ENCODE measurements at places on chromosomes 4 and X.

DNA sequence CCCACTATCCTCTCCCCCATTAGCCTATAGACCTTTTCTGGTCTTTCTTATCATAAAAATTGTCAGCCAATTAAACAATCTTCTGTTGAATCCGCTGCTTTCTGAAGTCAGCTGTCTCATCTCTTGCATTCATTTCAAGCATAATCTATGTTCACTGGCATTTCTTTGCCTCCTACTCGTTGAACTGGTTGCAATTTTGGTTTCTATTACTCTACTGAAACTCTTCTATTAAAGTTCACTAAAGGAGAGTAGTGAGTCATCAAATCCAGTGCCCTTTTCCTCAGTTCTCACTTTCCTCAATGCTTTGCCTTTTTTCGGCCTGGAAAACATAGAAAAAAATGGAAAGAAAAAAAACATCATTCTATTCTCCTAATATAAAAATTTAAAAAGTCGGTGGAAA lies 23.9 kb upstream of the CXCL13 start:
- no peak for ATAC-seq

GRCh38 chr4:48914311-48914710 lies 7.7 kb upstream of the OCIAD2 start:
- ATAC-seq: no peak

DNA sequence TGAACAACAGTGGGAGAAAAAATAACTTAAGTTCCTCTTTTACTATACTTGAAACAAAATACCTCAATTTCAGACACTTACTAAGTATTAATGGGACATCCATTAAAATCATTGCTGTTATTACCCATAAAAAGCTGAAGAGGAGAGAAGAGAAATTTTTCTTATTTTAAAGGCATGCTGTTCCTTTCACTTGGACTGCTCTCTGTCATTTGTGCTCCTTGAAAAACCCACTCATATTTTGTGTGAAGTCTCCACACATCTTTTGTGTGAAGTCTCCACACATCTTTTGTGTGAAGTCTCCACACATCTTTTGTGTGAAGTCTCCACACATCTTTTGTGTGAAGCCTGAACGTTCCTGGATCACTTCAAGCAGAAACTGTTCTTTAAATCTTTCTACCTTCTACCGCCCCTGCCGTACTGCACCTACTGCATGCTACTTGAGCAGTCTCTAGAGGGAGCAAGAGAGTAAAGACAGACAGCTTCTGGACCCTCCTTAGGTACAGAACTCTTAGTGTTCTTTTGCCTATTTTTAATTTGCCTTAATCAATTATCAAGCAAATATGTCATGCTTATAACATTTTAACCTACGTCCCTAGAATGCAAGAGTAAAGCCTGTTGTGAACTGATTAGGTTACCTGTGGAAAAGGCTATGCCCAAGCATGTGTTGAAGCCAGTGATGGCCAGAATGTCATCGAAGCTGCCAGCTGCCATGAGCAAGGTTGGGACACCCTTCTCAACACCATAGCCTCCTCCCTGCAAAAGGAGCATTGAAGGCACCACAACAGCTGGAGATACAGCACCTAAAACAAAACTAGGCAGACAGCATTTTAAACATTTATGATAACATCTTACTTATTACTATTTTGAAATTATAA lies 27.1 kb upstream of the SLC9B1 start:
- peak; percentile 96 for ATAC-seq

GRCh38 chrX:45596188-45596808 lies 395.6 kb upstream of the DIPK2B start:
- ATAC-seq: peak; percentile 46

DNA sequence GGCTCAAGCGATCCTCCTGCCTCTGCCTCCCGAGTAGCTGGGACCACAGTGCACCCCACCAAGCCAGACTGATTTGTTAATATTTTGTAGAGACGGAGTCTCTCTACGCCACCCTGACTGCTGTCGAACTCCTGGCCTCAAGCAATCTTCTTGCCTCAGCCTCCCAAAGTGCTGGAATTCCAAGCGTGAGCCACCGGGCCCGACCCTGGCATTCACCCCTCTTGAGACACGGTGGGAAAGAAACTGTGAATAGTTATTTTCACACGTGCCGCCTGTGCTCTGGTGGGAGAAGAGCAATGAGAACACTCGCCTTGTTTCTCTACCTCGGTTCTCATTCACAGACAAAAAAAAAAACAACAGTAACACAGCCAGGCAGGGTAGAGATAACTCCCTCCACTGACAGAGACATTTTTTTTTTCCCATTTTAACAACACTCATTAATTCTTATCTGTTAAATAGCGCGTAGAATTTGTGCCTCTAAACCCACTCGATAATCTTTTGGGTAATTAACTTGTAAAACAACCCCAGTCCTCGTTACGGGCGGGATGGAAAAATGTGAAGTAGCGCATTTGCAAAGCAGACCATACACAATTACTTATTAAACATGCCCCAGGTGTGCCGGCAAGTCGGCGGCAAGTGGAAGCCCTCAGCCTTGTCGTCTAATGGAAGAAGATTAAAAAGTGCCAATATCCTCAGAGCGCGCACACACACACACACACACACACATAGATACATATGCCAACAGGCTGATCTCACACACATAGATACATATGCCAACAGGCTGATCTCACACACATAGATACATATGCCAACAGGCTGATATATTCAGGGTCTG lies 103.3 kb downstream of the DHRSX start:
- ATAC-seq: peak; percentile 68

DNA sequence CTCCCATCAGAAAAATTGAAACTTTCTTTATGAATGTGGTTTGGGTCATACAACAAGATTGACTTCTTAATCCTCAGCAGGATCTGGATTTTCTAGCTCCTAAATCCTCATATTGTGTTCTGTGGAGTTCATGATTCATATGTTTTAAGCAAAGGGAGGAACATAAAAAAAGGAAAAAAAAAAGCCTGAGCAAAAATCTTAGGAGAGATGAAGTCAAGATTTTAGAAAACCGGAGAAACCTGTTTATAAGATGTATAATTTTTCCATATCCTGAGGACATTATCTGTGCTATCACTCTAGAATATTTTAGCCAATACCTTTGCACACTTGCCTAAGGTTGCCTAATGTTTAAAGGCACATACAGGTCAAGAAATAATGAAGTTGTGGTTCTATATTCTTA lies 7.0 kb upstream of the EREG start:
- no peak for ATAC-seq

GRCh38 chrX:84363051-84363450 lies 139.2 kb downstream of the HDX start:
- ATAC-seq: no peak

- no peak for ATAC-seq
Measured at GRCh38 chr4:93960916-93961315, 132.4 kb downstream of the ATOH1 start.

DNA sequence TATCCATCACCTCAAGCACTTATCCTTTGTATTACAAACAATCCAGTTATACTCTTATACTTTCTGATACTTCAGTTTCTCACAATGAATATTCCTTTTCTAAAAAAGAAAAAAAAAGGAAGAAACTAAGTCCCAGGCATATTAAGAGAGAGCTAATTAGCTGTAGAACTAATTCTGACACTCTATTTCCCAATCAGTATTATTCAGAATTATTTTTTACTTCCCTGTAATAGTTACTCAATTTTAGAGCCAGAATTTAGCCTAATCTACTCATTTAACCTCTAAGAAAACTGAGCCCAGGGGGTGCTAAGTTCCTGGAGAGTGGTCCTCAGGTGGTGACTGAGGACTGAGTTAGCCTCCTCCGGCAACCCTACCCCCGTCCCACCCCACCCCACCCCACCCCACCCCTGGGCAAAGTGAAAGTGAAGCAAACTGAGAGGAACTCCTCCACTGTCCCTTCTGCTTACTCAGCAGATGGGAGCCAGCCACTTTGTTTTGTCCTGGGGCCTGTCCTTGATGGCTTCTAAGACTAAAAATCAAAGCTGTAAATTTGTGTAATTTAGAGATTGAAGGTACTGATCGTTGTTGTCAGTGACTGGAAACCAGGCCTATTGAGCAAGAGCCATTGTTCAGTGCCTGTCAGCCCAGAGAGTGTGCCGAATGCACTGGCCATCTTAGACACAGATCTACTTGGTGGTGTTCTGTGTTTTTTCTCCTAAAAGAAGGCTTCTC lies 162.1 kb downstream of the CBR4 start:
- peak; percentile 72 for ATAC-seq

- no peak for ATAC-seq
Measured at GRCh38 chrX:153864101-153864500, 21.9 kb downstream of the L1CAM start.

DNA sequence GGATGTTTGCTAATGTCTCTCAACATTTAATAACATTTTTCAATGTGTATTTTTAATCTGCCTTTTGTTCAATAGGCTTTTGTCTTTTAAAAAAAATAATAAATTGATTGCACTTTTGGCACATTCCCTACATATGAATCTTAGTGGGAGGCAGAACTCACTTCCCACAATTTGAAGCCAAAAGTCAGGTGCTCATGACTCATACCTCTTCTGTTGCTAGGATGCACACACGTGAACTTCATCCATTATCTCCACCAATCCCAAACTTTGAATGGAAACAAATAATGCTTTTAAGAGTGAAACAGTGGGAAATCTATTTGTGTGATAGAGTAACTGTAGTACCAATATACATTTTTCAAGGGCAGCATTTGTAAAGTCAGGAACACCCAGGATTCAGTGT lies 260.5 kb downstream of the IQCM start:
- no peak for ATAC-seq

DNA sequence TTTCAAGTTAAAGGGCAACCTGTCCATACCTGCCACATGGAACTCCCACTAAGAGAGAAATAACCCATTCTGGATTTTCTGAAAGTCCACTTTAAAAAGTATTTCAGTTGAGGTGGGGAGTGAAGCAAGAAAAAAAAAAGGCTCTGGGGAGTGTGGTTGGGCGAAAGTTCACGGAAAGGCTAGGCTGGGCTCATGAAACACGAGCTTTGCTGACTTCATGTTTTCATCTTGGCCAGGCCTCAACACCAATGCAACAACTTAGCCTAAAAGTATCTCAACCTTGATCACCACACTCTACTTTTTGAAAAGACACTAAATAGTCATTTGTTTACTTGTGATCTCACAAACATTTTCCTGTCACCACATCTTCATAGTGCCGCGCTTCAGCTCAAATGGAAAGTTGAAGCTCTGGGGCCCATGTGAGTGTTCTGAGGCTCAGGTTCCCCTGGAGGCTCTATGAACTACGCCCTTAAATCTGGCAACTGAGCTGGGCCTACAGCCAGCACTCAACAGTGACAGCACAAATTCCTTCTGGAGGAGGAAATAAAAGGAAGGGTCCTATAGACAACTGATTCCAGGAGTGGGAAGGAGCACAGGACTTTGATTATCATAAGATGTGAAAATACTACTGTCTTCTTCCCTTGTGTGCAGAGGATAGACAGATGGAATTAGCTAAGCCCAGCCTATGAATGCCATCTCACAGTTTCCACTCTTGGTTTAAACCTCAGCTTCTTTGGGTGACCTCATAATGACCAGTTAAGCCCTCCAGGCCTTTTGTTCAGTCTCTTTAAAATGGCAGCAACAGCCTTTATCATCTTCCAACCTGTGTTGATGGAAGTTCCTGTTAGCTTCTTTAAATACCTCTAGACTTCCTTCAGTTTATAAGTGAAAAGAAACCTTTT lies 5.1 kb downstream of the CD40LG start:
- ATAC-seq: no peak

DNA sequence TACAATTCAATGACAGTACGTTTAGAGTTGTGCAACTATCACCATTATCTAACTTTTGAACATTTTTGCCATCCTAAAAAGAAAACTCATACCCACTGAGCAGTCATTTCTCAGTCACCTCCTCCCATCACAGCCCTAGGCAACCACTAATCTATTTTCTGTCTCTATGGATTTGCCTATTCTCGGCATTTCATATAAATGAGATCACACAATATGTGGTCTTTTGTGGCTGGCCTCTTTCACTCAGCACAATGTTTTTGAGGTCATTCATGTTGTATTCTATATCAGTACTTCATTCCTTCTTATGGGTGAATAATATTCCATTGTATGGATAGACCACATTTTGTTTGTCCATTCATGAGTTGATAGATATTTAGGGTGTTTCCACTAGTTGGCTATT lies 103.0 kb downstream of the PPEF1 start:
- no peak for ATAC-seq

GRCh38 chr4:47774079-47774478 lies 63.8 kb downstream of the CORIN start:
- ATAC-seq: no peak

DNA sequence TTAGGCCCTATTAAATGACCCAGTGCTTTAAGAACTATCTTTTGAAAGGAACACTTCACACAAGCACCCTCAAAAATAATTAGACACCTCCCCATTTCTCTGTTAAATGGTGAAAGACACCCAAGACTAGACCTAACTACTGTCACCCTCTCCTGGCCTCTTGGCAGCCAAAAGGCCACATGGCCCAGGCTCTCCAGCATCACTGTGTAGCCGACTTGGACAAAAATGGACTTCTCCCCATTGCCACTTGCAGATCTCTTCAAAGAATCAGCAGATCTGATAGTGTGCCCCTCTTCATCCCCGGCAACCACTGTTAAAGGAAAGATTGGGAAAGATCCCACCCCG lies 2.0 kb downstream of the MID1IP1 start:
- ATAC-seq: no peak

GRCh38 chrX:22246620-22247019 lies 26.1 kb upstream of the CBLL2 start:
- no peak for ATAC-seq

GRCh38 chr4:138805736-138806135 lies 209.8 kb upstream of the NOCT start:
- no peak for ATAC-seq

DNA sequence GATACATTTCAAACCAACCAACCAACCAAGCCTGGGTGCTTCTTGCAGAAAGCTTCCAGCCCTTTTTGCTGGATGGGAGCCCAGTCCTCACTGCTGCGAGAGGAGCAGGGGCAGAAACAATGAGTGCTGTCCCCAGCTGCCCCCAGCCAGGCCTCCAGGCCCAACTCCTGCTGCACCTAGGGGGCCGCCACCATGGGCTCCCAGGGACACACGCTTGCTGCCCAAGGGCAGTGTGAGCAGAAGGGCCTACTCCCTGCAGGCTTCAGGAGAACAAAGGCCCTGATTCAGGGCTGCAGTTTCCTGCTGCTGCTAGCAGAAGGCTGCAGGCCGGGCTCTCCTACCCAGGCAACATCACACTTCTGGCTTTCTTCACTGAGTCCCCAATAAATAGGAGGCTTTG lies 37.7 kb upstream of the ENPP6 start:
- ATAC-seq: no peak

DNA sequence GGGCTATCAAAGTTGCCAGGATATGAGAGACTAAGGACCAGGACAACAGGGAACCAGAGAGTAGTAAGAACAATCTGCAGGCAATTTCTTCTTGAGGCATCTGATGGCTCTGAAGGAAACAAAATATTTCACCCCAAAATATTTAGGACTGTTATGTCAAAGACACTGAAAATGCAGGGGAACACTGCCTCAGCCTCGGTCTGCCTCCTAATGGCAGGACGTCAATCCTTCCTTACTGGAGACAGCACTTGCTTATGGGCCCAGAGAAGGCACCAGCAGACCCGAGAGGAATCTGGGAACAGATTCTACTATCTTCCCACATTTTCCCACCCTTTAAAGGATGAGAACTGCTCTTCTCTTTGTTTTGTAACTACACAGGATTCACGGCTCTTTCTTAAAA lies 23.3 kb downstream of the RNF150 start:
- ATAC-seq: no peak

- no peak for ATAC-seq
Measured at GRCh38 chr4:99652596-99653436, 4.8 kb downstream of the C4orf54 start.
